Kidney (tissue), 22 donors: ENCODE measurements at places on chromosomes 5 and 9.

- H3K27ac ChIP-seq, result no peak overlapping the region
- no peaks in the 10 kb centered on the region for H3K36me3 ChIP-seq
- H3K27me3 ChIP-seq, result no peaks in the 10 kb centered on the region
- no peak for DNase-seq
Measured at GRCh38 chr5:177994063-177994462, 2.0 kb downstream of the PROP1 start.

DNA sequence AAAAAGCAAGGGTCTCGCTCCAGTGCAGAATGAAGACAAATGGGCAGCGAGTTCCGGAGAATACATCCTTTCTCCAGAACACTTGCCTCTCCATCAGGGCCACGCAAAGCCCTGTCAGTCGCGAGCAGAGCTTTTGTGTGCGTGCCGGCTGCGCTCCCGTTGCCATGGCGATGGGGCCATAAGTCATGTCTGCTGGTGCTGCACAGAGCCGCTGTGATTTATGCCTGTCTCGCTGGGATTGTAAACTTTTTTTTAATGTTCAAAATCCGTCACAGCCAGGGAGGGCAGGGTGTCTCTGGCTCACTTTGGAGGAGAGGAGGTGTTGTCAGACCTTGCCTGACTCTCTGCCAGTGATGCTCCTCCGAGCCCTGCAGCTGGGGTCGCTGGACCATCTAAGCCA is 272.7 kb downstream of the TRIM32 start:
- H3K4me1 ChIP-seq, result no peaks in the 10 kb centered on the region
- H3K4me3 ChIP-seq, result no peak overlapping the region
- no peak overlapping the region for H3K27ac ChIP-seq
- H3K36me3 ChIP-seq, result no peaks in the 10 kb centered on the region

DNA sequence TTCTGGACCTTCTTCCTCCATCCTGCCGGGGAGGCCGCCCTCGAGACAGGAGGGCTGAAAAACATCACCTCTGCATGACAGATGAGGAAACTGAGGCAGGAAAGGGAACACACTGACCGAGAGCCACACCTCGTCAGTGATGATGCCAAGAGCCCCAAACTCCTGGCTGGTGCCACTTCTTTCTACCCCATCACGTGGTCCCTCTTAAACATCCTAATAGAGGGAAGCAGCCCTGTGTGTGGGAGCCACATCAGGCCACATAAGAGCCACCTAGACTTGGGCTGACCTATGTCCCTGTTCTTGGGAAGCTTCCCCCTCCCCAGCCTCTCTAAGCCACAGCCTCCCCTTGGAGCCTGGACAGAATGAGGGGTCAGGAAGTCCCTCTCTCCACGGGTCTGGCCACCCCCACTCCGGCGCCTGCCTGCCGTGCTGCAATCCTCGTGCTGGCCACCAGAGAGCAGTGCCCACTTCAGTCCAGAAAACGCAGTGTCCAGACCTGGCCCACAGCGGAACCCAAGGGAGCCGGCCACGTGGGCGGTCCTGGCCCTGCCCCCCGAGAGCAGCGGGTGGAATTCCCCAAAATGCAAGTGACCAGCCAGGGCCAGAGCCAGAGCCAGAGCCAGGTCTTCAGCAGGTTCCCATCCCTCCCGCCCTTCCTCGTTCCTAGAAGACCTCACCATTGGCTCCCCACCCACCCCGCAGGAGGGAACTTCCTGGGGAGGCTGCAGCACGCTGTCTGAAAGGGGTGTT is 54.7 kb upstream of the SARDH start:
- no peaks in the 10 kb centered on the region for H3K4me1 ChIP-seq
- H3K4me3 ChIP-seq, result no peak overlapping the region
- H3K36me3 ChIP-seq, result peaks cover 2% of the 10 kb centered on the region
- H3K27ac ChIP-seq, result no peak overlapping the region
- peak; percentile 60 for DNase-seq

DNA sequence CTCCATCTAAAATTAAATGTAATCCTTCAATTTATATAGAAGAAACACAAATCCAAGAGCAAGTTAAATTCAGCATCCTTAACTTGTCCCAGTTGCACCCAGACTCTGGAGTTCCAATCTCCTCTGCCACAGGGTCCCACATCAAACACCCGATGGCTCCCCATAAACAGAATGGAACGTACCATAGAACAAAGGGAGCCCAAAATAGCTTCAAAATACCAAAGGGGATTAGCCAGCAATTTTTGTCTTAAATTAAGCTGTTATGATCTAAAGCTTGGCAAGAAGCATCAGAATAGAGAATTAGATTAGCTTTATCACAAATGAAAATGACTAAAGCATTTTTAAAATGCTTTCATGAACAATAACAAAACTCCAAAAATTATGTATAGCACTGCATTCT is 112.8 kb downstream of the FANCC start:
- DNase-seq, result no peak
- no peaks in the 10 kb centered on the region for H3K36me3 ChIP-seq
- no peak overlapping the region for H3K4me3 ChIP-seq
- H3K4me1 ChIP-seq, result no peaks in the 10 kb centered on the region

DNA sequence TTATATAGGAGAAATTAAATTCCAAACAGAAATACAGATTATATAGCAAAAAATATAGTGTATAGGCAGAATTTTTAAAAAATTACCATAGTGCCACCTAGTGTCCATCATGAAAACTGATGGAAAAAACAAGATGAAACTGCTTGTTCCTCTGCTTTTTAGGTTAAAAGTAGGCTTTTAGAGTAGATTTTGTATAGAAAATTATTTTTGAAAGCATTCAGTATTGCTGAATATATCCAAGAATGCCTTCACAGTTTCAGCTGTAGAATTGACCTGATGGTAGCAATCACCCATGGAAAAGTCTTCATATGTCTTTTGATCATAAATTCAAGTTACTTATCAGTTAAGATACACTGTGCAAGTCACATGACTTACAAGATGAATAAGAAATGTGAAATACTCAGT is 19.7 kb downstream of the RIOK2 start:
- no peaks in the 10 kb centered on the region for H3K4me1 ChIP-seq
- no peak overlapping the region for H3K27ac ChIP-seq
- no peaks in the 10 kb centered on the region for H3K36me3 ChIP-seq
- no peaks in the 10 kb centered on the region for H3K27me3 ChIP-seq

DNA sequence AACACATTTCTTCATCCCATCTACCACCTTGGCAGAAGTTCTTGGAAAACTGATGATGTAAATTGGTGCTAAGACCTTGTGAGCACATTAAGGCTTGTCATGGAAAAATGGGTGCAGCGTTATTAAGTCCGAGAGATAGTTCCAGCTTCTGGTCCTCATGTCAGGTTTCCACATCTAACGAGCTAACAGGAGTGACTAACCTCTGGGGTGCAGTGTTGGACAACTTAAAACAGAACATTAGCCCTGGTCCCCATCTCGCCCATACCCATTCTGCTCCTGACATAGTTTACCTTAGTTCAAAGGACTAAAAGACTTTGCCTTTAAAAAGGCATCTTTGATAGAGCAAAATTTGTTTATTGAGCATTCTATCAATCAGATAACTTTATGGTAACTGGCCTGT is 128.0 kb downstream of the SLC1A3 start:
- H3K4me1 ChIP-seq, result no peaks in the 10 kb centered on the region
- H3K4me3 ChIP-seq, result no peak overlapping the region

GRCh38 chr9:26682796-26683496 is 209.7 kb downstream of the CAAP1 start:
- no peak overlapping the region for H3K27ac ChIP-seq
- no peak for DNase-seq
- H3K4me1 ChIP-seq, result no peaks in the 10 kb centered on the region
- H3K4me3 ChIP-seq, result no peak overlapping the region
